Left colon (tissue), 2 donors: ENCODE measurements at places on chromosomes 16 and 17. TPM values are rescaled to one million over a fixed set of nuclear protein-coding genes. Genes with fewer than 3 reads are reported as not detected.

DNA sequence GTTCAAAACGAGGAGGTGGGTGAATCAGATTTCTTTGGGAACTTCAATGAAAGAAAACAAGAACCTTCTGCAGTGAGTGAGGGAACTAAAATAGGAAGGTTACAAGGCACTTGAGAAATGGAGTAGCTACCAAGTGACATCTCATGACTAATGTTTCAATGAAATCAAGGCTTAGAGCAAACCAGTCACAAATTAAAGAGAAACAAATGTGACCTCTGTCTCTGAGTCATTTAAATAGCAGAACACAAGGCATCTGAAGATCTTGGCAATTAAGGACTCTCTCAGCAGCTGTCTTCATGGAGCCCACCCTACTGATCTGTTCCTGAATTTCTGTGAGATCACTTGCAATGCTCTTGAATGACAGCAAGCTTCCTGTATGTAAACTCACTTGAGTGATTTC lies 109.5 kb downstream of the CDH11 start:
- DNase-seq: no peak

GRCh38 chr17:17001874-17002520 lies 30.1 kb upstream of the TNFRSF13B start:
- DNase-seq: peak; percentile 65

FZD2 gene
- 0.31 TPM for total RNA-seq

BMERB1 gene
- total RNA-seq: 10.3 TPM

DNA sequence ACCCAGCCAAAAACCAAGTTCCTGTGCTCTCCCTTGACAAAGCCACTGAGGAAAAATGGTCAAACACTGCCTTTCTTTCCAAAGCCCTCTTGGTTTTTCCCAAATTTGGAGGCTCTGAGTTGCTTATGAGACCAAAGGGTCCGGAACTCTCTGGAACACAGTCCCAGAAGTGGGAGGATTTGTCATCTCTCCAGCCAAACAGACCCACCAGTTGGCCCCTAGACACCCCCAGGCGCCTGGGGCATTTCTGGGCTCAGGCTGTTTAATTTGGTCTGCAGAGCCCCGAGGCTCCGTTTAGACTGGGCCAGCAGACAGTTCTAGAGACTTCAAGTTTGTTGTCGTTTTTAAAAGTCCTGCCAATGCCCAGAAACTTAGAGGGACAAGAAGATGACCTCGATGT lies 239.1 kb downstream of the SEC14L1 start:
- no peak for DNase-seq

GRCh38 chr16:79076047-79076767 lies 524.3 kb downstream of the MAF start:
- no peak for DNase-seq

GRCh38 chr16:68247400-68247799 lies 2.2 kb downstream of the PLA2G15 start:
- no peak for DNase-seq

GRCh38 chr16:79595931-79596450 lies 4.5 kb downstream of the MAF start:
- DNase-seq: no peak

DNA sequence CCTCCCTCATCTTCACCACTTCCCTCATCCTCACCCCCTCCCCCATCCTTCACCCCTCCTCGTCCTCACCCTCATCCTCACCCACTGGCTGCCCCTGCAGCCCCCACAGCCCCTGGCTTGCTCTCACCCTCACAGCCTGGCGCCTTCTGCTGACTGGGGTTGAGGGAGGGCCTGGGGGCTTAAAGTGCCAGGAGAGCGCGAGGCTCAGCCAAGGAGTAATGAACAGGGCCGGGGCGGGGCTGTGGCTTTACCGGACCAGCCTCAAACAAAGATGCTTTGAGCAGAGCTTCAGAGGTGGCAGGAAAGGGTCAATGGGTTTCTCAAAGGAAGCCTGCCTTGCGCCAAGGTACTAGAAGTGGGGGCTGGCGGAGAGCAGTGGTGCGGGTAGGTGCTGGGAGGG lies at the start of gene PRSS33:
TSS of gene PRSS33 (minus strand) at position 155 of the 400 bp plus-strand sequence. CDS start 1,013 bp downstream, outside the sequence.
- no peak for DNase-seq

GRCh38 chr17:60653569-60653968 lies 24.1 kb upstream of the BCAS3 start:
- no peak for DNase-seq

GRCh38 chr17:81869221-81870130 lies 1.7 kb downstream of the ARHGDIA start:
- peak; percentile 51 for DNase-seq
